NCI-H226 (cell line): ENCODE measurements at places on chromosomes 3 and 15.

DNA sequence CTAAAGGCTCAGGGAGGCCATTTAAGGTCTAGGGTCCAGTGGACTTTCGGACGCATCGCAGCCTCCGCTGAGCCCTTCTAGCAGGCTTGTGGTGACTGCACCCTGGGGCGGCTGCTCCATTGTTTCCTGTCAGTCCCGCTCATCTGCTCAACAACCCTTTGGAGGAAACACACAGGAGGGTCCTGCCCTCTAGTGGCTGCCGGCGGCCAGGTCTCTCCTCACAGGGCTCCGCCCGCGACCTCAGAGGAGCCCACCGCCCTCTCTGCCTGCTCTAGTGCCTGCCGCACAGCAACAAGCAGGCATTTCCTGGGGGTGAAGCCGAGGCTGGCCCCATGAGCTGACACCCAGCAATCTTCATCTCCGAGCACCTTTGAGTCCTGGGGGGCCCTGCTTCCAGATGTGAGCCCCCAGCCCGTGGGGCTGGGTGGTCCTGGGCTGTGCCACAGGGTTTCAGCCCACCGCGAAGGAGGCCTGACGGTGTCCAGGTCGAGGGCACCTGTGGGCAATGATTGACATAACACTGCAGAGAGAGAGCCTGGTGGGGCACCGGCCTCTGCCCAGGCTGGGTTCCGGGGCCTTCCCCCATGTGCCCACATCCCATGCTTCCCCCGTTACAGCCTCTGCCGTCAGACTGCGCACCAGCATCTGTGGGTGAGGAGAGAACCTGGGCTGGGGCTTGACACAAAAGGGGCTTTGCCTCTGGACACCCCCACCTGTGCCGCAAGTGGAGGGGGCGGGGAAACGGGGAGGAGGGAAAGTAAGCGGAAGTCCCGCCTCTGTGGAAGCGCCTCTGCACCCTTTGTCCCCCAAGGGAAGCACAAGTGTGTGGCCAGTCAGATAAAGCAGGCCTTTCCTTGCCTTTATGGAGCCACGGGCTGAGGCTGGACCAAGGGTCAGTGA lies 27.0 kb upstream of the SFMBT1 start:
- DNase-seq = no peak

- no peak for DNase-seq
Measured at GRCh38 chr15:92711457-92711831, 55.9 kb upstream of the FAM174B start.

- DNase-seq = no peak
Measured at GRCh38 chr3:56620371-56620770, 62.7 kb downstream of the TASOR start.

- no peak for DNase-seq
Measured at GRCh38 chr15:96252148-96252547, 78.4 kb upstream of the NR2F2 start.

DNA sequence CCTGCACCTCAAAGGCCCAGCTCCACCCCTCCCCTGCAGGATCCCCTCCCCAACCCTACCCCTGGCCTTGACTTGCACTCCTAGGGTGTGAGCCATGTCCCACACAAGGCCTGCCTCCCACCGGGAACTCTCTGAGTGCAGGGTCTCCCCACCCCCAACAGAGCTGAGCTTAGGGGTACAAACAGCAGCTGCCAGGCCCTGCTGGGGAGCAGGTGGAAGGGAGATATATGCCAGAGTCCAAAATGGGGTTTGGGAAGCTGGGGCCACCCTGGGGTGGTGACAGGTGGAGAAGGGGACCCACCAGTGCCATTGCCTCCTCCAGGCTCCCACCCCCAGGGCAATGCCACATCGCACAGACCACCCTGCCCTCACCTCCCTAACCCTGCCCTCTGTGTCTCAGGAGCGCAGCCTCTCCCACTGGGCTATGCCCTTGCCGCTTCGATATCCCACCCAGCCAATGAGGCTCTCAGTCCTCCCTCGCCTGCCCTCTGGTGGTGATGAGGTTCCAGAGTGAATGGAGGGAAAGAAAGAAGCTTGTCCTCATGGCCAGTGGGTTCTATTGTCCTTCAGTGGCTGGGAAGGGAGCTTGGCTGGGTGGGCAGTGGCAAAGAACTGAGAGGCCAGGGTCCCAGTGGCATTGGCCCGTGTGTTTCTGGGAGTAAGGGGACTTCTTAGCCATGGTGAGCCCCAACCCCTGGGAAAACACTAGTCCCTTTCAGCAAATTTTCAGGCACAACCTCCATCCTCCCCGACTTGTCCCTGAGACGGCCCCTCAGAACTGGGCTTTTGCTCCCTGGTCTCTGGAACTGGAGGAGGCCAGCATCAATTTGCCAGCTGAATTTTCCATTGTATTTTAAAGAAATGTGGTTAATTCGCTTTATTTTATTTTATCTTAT lies 46.8 kb downstream of the CYP11A1 start:
- peak; percentile 41 for DNase-seq

- peak; percentile 11 for DNase-seq
Measured at GRCh38 chr15:57915827-57916531, 149.5 kb downstream of the ALDH1A2 start.

GRCh38 chr3:14274999-14275961 lies 96.7 kb downstream of the LSM3 start:
- no peak for DNase-seq

- DNase-seq = no peak
Measured at GRCh38 chr3:58553003-58553402, 16.0 kb upstream of the ACOX2 start.

- DNase-seq = no peak
Measured at GRCh38 chr3:184236033-184236410, 6.6 kb downstream of the VWA5B2 start.

GRCh38 chr3:117080872-117081271 lies 371.3 kb downstream of the TUSC7 start:
- no peak for DNase-seq

GRCh38 chr3:113249111-113249510 lies 37.8 kb downstream of the BOC start:
- DNase-seq = peak; percentile 76

DNA sequence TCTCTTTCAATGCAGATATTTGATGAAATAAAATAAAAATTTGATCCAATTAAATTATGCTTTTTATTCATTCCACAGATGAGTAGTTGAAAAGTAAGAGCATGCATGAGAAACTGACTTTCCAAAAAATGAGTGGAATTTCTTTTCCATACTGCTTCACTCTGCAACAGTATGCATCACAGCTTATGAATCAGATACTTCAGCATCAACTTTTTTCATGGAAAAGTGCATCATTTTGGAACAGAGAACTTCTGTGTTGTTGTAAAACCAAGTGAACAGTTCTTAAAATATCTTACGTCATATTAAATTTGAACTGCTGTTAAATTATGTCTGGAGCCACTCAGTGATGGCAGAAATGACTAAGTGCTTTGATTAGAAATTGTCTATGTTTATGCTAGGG lies 16.7 kb upstream of the SLC7A14 start:
- DNase-seq = no peak

DNA sequence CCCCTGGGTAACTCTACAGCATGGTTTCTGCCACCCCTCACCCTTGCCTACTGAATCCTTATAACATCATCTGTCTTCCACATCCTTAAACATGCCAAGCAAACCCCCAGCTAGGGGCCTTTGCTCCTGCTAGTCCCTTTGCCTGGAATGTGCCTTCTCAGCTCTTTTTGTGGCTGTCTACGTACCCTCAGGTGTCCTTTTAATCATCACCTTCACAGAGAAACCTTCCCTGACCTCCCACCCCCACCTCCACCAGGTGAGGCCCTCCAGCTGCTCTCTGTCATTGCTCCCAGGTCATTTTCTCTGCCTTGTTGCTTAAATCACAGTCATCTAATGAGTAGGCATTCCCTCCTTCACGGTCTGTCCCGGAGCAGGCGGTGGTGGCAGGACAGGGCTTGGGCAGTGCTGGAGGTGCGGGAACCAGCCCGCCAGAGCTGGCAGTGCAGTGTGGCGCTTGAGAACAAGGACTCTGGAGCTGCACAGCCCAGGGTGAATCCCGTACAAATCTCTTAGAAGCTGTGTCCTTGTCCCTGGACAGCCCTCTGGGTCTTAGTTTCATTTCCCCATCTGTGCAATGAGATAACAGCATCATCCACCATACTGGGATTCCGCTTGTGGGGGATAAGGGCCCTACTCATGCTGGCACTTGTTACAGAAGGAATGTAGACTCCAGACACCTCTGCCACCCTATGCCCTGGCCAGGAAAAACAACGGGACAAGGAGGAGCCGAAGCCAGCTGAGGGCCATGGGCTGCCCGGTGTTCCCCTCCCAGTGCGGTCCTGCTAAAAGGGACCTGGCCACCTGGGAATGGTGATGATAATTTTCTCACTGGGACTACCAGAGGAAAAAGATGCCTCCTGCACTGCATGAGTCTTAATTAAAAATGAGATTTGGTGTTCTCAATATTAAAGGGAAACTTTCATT lies 52.1 kb upstream of the IQSEC1 start:
- DNase-seq = no peak

DNA sequence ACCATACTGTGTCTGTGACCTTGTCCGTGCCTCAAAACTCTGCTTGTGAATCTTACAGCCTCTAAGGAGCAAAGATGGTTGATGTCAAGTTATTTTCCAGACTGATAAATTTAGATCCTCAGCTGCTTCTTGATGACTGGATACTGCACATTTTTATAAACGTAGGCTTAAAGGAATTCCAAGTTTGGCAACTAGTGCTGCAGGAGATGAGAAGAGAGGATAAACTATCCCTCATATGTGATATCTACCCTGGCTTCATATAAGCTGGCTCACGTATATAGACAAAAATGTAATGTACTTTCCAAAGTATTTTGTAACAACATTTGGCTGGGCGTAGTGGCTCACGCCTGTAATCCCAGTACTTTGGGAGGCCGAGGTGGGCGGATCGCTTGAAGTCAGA lies 89.6 kb downstream of the GMPS start:
- peak; percentile 56 for DNase-seq

GRCh38 chr3:72818092-72818773 lies 30.0 kb downstream of the SHQ1 start:
- no peak for DNase-seq

DNA sequence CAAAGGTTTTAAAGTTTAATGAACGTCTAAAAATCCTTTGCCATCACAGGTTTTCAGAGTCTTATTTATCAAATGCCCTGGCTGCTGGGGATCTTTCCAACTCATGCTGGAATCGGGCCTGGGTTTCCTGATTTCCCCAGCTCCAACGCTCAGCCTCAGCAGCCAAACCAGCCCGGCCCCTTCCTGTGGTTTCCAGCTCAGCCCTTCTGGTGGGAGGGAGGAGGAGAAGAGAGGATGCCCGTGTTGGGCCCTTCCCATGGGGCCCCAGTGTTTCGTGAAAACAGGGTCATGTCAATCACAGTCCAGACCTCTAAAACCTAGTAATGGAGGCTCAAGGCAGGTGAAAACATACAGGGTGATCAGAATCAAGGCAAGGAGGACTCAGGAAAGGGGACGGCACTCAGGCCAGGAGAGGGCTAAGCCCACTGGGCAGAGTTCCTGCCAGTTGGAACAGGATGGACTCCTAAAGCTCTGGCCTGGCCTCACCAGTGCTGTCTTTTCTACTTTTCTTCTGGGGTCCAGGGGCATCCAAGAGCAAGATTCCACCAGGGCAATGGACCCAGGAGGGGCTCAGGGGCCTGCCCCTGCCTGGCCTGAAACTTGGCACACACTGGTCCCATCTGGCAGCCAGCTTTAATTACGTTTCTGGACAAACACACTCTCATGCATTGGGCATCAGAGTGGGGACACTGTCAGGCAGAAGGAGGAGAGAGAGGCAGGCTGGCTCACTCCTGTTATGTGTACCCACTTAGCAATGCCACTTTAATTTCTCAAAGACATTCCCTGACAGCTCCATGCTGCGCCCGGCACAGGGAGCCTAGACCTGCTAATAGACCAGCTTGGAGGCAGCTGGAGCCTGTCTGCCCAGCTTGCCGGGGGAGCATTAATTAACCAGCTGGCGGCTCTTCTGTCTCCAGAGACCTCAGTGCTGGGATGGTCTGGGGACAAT lies 194.6 kb downstream of the FAM43A start:
- DNase-seq = no peak

DNA sequence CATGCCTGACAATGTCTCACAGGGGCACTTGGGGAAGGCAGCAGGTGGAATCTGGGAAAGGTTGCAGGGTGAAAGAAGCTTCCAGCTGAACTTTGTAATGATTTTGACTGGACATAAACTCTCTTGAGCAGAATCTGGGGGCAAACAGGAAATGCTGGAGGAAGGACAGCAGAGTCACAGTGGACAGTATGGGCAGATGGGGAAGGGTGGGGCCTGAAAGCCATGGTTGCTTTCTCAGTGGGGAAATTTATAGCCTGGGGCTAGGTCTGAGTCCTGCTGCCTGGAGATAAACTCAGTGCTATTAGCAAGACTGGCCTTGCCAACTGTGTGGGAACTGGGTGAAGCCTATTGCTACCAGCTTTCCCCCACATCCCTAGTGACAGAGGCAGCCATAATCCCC lies 203.2 kb downstream of the OSBPL10 start:
- no peak for DNase-seq

DNA sequence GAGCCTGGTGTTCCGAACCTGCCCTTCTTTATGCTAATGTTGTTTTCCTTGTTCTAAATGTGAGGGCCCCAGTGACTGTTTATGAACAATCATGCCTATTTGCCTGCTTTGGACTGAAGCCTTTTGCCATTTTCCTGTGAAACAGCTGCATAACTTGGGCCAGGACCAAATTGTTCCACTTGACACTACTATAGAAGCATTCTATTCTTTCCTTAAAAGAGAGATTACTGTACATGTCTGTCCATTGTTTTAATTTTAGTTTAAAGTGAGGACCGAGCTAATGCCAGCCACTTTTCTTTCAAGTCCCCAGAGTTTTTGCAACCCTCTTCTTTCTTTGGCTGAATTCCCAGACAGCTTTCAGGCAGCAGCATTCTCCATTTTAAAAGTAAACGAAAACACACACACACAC lies 980.3 kb downstream of the CADM2 start:
- no peak for DNase-seq

DNA sequence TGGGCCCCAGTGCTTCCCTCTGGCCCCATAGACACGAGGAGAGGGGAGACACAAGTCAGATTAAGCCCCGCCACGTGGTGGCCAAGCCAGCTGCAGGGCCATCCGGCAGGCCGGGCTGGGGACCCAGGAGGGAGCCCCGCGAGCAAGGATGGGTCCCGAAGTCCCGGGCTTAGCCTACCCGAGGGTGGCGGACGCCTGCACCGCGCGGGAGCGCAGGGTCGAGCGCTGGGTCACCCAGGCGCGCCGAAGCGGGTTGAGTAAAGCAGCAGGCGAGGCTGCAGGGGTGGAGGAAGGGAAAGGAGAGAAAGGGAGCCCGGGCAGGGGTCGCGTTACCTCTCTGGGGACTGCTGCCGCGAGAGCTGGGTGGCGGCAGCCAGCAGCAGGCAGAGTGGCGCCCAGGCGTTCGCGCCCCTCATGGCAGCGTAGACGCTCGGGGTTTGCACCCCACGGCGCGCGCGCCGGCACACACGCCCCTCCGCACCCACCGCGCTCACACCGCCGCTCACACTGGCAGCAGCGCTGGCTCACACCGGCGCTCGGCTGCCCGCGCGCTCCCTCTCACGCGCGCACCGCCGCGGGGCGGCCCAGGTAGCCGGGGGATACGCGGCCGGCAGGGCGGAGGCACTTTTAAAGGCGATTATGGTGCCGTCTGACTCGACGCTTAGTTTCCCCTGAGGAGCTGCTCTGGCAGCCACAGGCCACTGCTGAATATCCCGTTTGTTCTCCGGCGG lies at the start of gene PCOLCE2:
Gene PCOLCE2 (minus strand): TSS at position 603 of the 731 bp plus-strand sequence. CDS start 187 bp downstream, at position 416.
- DNase-seq = no peak

- DNase-seq = no peak
Measured at GRCh38 chr3:119240101-119240590, 532 bp downstream of the B4GALT4 start.

GRCh38 chr3:127785711-127786265 lies 36.5 kb downstream of the MGLL start:
- DNase-seq = no peak

GRCh38 chr15:88738796-88739195 lies 64.4 kb upstream of the ACAN start:
- no peak for DNase-seq
